ENCODE measurements at places on chromosomes 2 and 18. TPM values are rescaled to one million over a fixed set of nuclear protein-coding genes. Genes with fewer than 3 reads are reported as not detected.

- no peak for DNase-seq
Measured at GRCh38 chr18:24071029-24071428, 56.5 kb downstream of the TTC39C start.

DNA sequence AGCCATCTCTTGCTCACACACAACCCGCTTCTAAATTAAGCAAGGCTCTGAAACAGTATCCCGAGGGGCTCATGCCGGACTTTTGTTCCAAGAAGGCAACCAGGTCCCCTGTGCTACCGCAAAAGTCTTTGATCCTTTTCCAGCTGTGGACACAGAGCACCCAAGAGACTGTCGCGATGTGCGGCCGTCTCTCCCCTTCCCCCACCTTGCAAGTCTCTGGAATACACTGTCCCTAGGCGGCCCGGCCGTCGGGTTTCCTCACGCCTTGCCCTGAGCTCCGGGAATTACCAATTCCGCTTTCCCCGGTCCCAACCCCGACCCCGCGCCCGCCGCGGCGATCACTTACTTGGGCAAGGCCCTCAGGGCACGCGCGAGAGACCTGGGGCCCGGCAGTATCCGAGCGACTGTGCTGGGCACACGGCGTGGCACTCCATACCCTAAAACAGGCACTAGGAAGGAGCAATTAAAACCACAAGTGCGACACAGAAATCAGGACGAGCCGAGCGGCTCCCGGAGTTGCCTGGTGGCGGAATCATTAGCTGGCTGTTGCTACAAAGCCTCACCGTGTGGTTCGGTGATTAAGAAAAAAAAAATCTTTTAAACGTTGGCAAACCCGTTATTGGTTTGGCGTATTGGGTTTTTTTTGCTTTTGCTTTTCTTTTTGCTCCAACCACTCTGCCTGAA is 2.2 kb upstream of the DLX1 start:
- no peak for DNase-seq

DNA sequence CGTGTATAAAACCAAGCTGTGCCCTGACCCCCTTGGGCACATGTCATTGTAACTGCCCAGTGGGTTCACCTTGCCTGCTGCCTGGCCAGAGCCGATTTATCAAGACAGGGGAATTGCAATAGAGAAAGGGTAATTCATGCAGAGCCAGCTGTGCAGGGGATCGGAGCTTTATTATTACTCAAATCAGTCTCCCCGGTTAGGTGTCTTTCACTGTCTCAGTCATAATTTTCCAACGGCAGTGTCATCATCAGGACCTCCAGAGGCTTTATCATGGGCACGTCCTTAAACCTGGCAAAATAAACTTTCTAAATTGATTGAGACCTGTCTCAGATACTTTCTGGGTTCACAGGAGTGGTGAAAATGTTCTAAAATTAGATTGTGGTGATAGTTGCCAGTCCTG is 29.6 kb upstream of the PGAP1 start:
- no peak for DNase-seq

DNA sequence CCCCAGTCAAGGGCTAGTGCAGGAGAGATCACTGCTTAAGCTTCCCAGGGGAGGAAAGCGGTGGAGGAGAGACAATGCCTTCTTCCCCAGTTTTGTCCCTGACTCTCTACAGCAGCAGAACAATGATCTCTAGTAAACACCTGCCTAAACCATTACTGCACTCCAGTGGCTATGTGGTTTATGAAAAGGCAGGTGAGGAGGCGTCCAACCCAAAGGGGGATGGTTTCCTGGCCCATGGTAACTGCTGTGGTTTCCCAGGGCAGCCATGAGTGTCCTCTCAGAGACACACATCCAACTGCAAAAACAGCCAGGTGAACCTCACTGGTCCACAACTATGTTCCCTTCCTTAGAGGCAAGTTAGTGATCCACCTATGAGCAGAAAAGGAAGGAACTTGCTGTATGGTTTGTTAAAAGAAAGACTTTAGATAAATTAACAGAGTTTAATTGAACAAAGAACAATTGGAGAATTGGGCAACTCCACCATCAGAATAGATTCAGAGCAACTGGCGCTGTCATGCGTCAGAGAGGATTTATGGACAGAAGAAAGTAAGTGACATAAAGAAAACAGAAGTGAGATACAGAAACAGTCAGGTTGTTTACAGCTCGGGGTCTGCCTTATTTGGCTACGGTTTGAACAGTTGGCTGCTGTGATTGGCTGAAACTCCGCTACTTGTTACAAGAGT is 4.8 kb upstream of the TTC39C start:
- no peak for DNase-seq

The PUS10 gene
- polyA plus RNA-seq, result 13.1 TPM

GRCh38 chr2:20959252-20959651 is 84.6 kb downstream of the APOB start:
- no peak for DNase-seq

The MC2R gene
- 0.04 TPM for polyA plus RNA-seq

DNA sequence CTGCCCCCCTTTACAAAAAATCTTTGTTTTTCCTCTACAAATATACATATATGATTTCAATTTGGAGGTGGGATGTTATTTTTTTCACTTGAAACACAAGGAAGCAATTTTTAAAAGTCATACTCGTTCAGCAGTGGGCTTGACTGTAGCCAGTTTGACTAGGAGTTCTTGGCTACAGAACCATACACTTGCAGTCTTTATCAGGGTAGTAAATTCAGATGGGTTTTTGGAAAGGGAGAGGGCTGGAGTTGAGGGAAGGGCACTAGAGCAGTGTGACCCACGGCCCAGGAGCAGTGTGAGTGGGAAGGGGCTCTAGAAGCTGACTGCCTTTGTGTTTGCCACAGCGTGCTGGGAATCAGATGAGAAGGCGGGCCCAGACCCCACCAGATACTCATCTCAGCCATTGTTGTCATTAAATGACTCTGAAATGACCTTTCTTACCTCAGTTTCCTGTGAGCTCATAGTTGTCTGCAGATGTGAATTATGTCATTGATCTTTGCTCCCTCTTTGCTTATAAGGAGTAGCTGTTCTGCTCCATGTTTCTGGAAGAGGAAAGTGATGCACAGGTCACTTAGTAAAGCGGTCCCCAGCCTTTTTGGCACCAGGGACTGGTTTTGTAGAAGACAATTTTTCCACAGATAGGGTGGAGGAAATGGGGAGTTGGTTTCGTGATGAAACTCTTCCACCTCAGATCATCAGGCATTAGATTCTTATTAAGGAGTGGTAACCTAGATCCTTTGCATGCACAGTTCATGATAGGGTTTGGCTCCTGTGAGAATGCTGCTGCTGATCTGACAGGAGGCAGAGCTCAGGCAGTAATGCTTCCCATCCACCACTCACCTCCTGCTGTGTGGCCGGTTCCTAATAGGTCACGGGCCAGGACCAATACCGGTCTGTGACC is 116.8 kb downstream of the SPTBN1 start:
- no peak for DNase-seq

DNA sequence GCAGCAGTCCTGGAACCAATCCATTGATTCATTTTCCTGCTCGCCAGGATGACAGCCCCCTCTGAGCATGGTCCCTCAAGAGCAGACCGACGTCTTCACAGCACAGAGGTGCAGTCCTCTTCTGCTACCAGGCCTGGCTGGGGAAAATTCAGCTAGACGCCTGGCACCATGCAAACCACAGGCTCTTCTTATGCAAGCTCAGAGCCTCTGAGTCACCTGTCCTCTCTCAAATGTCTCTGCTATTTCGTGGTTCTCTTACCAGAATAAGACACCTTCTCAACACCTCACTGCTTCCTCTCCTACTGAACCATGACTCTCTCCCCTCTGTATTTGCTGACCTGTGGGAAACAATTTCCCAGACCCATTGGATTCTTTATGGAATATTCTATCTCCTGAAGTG is 79.8 kb upstream of the CYRIA start:
- no peak for DNase-seq

GRCh38 chr2:100948942-100949811 is 52.9 kb upstream of the RPL31 start:
- no peak for DNase-seq

- DNase-seq, result no peak
Measured at GRCh38 chr2:59233448-59233847, 992.3 kb upstream of the FANCL start.

DNA sequence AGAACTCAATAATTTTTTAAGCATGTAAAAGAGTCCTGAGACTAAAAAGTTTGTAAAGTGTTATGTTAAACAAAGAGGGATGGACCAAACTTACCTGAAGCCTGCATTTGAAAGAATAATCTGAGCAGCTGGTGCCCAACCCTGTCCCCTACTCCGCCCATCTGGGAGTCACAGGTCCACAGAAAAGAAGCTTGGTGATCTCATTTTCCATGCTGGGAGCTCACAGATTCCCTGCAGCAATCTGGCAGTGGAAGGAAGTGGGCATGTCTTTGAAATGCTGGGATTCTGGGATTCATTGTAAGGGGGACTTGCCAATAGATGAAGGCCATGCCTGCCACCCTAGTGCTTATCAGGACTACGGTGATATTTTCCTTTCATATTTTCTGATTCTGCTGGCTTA is 17.9 kb downstream of the CDH2 start:
- DNase-seq, result no peak
